ENCODE measurements at places on chromosomes 1 and 21.

DNA sequence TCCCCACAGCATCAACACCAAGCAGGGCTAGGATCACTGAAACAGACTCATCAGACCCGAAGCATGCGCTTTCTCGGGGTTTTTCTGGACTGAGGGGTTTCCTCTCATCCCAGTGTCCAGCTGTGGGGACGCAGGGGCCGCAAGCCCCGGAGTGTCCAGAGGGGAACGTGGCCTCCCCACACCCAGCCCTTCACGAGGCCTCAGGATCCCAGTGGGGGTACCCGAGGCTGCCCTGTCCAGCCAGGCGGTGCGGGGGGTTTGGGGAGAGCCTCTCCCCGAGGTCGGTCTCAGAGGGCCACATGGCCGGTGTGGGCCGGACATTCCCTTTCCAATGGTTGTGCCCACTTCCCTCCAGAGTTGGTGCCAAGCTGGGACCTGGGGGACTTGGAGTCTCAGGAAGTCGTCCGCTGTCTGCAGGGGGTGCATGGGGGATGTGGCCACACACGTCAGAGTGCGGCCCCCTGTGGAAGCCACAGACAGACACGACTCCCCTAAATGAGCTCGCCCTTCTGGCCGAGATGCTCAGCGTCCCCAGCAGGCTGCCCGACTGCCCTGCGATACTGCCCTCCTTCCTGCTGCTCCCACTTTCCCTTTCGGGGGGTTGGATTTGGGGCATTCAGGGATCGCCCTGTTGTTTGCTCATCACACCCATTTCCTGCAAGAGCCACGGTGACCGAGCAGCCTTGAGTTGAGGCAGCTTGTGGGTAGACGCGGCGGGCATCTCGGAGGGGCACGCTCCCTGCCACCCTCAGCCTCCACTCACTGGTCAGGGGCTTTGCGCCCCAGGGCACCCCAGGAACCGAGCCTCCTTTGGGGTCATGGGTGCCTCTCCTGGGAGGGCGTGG is 4.1 kb downstream of the COL6A1 start:
- no peak for DNase-seq

DNA sequence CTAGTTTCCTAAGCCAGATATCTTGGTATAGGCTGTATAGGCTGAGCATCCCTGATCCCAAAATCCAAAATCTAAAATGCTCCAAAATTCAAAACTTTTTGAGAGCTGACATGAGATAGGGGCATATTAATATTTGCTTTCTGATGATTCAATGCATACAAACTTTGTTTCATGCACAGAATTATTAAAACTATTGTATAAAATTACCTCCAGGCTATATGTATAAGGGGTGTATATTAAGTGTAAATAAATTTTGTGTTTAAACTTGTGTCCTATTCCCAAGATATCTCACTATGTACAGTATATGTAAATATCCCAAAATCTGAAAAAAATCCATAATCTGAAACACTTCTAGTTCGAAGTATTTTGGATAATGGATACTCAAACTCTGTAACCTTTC is 2.6 kb downstream of the WDR64 start:
- no peak for DNase-seq

DNA sequence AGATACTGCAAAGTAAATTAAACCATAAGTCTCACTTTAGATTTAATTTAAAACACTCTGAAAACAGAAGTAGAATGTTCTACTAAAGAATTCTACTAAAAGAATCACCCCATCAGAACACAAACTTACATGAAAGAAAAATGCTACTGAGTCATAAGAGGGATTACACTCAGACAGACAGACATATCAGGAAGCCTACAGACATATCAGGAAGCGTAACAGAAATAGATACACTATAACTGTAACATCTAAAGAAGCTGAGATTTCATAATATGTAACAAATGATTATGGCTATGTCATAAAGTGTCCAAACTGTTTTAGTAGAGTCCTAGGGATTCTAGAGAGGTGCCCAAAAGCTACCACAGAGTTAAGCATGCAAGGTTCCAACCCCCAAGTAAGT is 23.9 kb downstream of the FOXJ3 start:
- DNase-seq: no peak

GRCh38 chr1:56297208-56297607 is 282.2 kb downstream of the PLPP3 start:
- DNase-seq: no peak

DNA sequence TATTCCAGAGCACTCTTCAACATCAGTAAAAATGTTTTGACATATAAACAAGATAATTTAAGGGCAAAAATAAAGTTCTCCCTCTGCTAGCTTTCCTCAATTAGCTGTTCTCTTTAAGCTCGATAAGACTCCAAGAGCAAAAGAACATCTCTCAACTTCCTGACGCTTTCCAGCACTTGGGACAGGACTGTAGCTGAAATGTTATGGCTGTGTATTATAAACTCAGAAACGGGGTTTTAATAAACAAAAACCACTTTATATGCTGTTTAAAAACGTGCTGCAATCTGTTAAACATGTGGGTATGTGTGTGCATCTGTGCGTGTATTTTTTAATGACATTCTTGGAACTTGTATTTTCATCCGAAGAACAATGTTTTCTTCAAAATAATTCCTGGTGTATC is 71.5 kb upstream of the RGS2 start:
- no peak for DNase-seq
